ENCODE measurements at places on chromosomes 16 and 17.
A peak's percentile ranks its signal among the peaks of the same experiment; 100 is the strongest.

DNA sequence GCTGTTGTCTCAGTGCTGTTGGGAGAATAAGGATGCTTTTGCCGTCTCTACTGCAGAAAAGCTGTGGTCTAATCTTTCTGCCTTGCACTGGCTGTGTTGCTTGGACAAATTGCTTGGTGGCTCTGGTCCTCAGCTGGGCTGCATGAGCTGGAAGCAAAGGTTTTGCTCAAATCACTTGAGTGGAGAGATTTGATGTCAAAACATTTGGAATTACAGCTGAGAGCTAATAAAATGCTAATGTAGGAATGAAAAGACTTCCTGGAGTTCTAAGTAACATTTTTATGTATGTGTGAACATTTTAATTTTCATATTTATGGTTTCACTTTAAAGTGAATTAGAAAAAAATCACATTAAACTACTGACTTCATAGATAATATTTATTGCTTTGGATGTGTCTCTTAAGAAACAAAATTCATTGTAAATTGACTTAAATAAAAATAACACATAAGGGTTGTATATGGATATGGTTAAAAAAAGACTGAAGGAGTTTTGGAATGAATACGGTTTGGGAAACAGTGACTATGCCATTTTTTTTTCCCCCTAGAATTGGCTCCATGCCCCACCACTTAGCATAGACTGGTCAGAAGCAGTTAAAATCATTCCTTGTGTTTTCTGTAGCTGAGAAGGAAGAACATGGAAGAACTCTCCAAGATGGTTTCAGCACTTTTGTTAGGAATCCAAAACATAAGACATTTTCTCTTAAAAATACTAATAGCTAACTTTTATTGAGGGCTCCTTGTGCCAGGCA, 39.2 kb upstream of the FAM20A start:
- no peak for DNase-seq

GRCh38 chr17:78019976-78020716, 61.6 kb downstream of the TNRC6C start:
- no peak for DNase-seq

- no peak for DNase-seq
These were observed 30.6 kb downstream of the CDRT15 start for GRCh38 chr17:14205992-14206461.

- no peak for DNase-seq
These were observed 25.2 kb downstream of the ADGRG5 start for GRCh38 chr16:57567691-57568090.

- no peak for DNase-seq
These were observed 118.2 kb upstream of the CHMP6 start for GRCh38 chr17:80873307-80873951.

- DNase-seq: no peak
These were observed 14.3 kb downstream of the CNOT1 start for GRCh38 chr16:58615280-58615679.

DNA sequence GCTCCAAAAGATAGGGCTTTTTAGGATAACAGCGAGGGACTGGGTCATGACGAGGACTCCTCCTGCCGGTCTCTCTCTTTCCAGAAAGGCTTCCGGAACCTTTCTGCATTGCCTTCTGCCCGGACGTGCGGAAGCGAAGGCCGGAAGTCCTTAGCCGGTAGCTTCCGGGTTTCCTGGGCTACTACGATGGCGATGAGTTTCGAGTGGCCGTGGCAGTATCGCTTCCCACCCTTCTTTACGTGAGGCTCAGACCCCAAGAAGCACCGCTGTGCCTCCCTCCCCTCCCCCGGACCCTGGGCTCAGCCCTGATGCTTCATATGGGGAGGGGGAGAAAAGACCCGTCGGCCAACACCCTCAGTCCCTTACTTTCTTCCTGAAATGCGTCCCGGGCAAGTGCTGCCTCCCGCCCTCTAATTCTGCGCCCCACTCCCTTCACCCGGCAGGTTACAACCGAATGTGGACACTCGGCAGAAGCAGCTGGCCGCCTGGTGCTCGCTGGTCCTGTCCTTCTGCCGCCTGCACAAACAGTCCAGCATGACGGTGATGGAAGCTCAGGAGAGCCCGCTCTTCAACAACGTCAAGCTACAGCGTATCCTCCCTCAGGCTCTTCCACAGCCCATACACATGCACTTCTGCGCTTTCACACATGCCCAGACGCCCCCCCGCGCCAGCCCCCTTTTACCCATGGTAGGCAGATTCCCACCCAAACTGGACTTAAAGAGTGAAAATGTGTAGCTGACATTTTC, at the start of gene VPS25:
TSS of gene VPS25 (plus strand) at position 160 of the 746 bp plus-strand sequence. CDS start at position 187, 27 bp downstream.
- peak; percentile 65 for DNase-seq

Measured in T1000 (cell line).